Tibial nerve (tissue), 4 donors: ENCODE measurements at places on chromosomes 6 and 20.

DNA sequence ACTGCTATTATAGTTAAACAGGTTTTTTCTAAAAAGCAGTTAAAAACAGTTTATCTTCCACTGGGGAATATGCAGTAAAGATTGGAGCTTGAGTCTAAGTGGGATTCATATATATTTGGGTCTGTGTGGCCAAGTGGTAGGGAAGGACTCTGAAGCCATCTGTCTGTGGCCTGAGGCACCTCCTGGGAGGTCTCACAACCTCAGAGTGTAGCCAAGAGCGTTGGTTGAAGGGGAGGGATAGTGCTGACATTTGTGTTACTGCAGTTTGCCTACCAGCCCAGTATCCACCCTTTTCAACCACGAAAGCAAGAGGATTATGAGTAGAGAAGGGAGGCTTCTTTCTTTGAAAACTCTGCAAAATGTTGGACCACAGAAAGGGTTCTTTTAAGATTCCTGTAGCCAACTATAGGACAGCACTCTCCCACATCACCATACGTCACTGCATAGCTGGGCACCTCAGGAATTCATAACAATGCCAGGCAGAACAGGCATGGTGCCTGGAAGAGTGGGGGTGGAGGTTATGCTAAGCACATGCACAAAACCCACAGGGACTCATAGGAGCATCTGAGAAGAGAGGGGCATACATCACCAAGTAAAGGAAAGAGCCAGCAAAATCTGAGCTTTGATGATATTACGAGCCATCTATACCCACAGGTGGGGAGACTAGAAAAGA, 90.5 kb upstream of the HEY2 start:
- no peak for DNase-seq

- no peak for DNase-seq
These were observed 2.5 kb upstream of the CLDN20 start for GRCh38 chr6:155261111-155261900.

GRCh38 chr6:8707369-8707768, 272.0 kb upstream of the SLC35B3 start:
- no peak for DNase-seq

GRCh38 chr6:129686941-129687627, 22.9 kb downstream of the ARHGAP18 start:
- no peak for DNase-seq

GRCh38 chr6:116402108-116402937, 31.6 kb downstream of the DSE start:
- no peak for DNase-seq

GRCh38 chr6:107495971-107496370, 6.1 kb downstream of the SOBP start:
- no peak for DNase-seq

- DNase-seq: no peak
These were observed 265.3 kb downstream of the UST start for GRCh38 chr6:149012040-149012545.

DNA sequence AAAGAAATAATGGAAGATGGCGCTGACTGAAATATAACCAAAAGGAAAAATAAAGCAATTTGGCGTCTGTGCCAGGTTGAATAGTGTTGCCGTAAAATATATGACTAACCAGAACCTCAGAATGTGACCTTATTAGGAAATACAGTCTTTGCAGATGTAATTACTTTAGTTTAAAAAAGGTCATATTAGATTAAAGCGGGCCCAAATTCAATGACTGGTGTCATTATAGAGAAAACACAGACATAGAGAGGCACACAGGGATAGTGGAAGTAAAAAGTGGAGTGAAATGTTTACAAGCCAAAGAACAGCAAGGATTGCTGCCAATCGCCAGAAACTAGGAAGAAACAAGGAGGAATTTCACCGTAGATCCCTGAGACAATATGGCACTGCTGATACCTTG, 521.2 kb downstream of the FRK start:
- no peak for DNase-seq

DNA sequence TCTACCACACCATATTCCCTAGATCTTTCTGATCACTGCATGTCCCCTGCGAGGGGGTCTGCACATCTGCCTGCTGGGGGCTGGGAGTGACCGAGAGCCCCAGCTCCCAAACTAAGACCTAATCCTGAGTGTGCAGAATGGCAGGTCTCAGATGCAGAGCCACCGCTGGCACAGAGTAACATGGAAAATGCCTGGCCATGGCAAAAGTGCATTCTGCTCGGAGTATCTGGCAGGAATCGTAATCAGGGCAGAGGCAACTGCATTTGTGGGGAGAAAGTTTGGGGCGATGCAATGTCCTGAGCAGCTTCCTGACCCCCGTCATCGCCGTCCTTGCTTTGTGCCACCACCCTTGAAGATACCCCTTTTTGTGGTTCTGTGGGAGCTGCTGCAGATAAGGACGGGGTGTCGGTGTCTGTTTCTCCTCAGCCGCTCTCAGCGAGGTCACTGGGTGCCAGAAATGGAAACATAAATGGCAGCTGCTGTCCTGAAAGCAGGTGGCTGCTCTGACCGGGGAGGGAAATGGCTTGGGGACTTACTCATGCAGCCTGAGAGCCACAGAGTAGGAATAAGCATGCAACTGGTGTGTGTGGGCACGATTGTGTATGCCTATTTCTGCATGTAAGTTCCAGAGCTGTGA, 157.9 kb downstream of the LY86 start:
- DNase-seq: no peak

GRCh38 chr6:112760831-112761230, 413.7 kb downstream of the RFPL4B start:
- no peak for DNase-seq

- DNase-seq: no peak
These were observed 559.5 kb downstream of the UTRN start for GRCh38 chr6:144844596-144844995.

- no peak for DNase-seq
These were observed 89.9 kb downstream of the PDE7B start for GRCh38 chr6:135941275-135942025.

DNA sequence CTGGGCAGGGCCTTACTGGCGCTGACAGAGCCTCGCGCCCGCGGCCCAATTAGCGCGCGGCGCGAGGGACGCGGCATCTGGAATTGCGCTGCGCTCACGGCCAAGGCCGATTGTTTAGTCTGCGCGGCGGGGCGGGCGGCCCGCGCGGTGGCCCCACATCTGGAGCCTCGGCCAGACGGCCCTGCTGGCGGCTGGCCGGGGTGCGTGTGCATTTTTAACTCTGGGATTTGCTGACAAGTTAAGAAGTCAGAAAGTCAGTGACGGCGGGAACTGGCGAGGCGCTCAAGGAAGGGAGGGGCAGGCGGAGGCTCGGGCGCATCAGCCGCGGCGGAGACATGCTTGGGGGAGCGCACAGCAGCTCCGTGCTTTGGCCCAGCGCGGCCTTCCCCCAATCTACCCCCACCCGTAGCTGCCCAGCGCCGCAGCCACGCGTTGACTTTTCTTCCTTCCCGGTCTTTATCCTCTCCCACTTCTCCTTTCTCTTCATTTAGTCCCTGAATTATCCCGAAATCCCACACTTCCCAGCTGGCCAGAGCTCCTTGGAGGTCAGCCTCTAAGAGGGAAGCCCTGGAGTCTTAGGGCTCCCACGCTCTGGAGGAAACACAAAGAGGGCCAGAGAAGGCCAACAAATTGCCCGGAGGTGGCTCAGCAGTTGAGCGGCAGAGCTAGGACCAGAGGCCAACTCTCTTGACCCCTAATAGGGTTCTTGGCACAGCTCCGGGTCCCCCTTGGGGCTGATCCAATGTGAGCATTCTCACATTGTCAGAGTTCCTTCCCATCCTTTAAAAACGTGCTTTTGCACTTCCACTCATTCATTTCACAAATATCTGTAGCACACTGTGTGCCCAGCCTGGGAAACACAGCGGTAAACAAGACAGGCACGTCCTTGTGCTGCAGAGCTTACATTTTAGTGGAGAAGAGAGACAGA, 40.8 kb upstream of the FOXP4 start:
- peak; percentile 69 for DNase-seq

DNA sequence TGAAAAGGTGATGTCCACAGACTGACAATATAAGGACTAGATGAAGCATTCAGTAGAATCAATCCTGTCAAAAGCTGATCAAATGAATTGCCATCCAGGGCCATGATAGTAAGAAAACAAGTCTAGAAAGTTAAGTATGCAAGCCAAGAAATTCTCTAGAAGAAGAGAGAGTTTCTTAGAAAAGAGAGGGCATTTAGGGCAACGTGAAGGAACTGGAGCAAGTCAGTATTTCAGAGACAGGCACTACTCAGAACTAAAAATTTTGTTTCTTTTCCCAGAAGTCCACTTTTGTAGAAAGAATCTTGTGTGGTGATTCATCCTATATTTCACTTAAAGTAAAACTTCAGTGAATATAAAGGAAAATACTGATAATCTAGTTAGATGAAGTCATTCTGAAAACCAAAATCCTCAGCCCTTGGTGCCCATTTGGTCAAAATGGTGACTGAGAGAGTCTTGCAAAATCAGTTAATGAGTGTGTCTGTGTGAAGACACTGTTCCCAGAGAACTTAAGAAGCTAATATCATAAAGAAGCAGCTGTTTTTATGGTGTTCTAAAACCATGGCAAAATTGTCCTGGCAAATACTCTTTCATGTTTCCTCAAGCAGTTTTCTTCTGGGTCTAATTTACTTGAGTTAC, 82.2 kb downstream of the COL19A1 start:
- DNase-seq: no peak

DNA sequence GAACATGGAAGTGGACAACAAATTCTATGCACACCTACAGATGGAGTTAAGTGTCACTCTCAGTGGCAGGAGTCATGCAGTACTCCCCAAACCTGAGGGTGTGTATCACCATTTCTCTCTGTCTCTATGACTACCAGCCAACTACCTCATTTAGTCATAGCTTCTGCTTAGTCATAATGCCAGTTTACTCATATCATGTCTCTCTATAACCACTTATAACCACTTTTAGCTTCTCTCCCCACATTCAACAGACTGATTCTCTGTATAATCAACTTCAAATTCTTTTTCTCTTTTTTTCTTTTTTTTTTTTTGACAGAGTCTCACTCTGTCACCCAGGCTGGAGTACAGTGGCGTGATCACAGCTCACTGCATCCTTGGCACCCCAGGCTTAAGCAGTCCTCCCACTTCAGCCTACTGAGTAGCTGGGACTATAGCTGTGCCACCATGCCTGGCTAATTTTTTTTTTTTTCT, 13.8 kb upstream of the GTF3C6 start:
- no peak for DNase-seq

DNA sequence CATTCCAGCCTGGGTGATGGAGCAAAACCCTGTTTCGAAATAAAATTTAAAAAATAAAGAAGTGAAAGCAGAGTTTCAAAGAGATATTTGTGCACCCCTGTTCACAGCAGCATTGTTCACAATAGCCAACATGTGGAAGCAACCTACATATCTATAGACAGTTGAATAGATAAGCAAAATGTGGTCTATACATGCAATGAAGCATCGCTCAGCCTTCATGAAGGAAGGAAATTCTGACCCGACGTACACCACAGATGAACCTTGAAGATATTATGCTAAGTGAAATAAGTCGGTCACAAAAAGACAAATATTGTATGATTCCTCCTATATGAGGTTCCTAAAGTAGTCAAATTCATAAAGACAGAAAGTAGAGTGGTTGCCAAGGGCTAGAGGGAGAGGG, 6.5 kb upstream of the NCOA6 start:
- no peak for DNase-seq

DNA sequence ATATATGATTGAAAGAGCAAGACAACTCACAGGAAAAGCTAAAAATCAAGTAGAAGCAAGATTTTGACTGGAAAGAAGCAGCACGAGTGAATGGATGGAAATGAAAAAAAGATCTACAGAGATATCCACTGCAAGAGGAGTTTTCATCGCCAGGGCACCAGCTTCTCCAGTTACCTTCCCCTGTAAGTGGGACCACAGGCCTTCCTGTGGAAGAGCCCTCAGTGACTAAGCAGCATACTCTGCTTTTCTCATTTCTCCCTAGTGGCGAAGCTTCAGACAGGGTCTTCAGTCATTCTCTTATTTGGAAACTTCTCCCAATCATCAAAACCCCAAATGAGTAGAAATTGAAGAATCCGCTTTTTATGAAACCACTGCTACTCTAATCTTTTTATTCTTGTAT, 40.5 kb downstream of the ADGRB3 start:
- DNase-seq: no peak

DNA sequence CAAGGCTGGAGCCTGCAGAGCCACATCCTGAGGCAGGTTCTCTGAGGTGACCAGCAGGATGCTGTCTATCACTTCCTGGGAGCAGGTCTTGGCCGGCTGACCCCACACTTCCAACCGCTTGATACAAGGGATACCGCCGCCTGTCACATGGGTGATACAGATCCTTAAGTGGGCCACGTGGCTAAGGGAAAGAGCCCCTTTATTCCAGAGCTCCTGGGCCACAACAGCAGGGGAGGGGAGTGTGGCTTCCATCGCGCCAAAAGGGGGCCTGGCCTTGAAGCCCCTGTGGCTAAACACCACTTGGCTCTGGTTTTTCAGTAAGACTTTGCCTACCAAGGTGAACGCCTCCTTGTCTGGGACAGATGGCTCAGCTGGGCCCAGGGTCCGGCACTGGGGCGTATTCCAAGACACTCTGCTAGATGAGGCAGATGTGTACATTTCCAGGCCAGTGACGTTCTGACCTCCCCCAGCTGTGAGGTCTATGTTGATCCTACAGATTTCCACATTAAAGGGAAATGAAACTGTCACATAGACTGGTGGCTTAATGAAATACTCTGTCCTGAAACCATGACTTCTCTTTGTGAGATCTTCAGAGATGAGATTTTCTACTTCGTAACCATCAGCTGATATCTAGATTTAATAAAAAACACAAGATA, 37.6 kb upstream of the AVP start:
- DNase-seq: no peak

GRCh38 chr6:163422550-163422949, 8.0 kb downstream of the QKI start:
- DNase-seq: no peak

- no peak for DNase-seq
These were observed 60.2 kb downstream of the TCP11 start for GRCh38 chr6:35080821-35081425.

GRCh38 chr6:138417493-138418117, 13.6 kb downstream of the HEBP2 start:
- no peak for DNase-seq

DNA sequence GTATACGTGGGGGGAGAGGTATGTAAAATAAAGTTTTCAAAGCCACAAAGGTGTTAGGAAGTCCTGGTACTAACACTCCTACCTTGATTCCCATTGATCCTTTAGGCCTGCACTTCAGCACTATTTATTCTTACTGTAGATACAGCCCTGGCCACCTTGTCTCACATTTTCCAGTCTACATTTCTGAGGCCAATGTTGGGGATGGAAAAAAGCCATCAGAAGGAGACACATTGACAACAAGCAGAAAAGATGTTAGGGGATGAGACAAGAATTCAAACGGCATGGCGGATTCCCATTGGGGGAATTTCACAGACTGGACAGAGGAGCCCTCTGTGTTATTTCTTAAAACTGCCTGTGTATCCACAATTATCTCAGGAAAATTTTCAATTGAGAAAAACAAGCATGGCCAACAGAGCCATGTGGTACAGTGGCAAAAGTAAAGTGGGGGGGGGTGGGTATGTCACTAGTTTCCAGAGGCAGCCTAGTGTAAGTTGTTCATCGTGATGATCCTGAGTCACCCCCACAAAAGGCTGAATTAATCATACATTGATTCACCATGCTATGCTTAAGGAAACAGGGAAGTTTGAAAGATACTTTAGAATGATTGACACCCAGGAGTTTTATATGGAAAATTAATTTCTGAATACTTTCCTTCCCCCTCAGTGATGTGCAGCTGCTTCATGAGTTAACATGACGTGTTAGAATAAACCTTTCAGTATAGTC, 40.5 kb downstream of the RREB1 start:
- DNase-seq: no peak

GRCh38 chr6:12386816-12387215, 96.7 kb downstream of the EDN1 start:
- DNase-seq: no peak
